ENCODE measurements at places on chromosomes 4 and X.

DNA sequence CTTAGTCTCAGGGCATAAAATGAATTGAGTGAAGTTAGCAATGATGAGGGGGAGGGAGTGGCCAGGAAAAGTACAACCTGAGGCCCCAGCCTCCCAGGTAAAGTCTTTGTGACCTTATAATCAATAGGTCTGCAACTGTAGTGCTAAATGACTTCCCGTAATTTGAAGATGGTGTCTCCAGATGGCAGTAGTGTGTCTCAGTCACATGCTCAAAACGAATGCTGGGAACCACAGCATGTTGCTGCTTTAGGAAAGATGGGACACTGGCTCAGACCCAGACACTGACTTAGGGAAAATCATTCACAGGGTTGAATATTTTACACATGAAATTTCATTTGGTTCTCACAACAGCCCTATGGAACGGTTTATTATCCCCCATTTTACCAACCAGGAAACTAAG, 10.3 kb downstream of the SRPX2 start:
- no peak for DNase-seq

DNA sequence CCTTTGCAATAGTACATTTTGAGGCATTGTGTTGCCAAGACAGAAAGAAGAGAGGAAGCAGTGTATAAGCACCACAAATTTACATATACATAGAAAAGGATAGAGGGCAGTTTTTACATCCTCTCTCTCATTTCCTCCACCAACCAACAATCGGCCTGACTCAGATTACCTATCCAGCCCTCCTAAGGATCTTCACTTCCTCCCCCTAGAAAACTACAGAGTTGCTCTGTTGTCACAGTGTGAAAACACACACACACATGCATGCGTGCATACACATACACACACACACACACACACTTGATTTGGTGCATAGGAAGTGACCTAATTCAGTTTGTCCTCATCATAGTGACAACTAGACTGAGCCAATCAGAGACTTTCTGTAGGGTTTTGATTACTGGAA, 98.8 kb upstream of the SPRY1 start:
- DNase-seq: no peak

DNA sequence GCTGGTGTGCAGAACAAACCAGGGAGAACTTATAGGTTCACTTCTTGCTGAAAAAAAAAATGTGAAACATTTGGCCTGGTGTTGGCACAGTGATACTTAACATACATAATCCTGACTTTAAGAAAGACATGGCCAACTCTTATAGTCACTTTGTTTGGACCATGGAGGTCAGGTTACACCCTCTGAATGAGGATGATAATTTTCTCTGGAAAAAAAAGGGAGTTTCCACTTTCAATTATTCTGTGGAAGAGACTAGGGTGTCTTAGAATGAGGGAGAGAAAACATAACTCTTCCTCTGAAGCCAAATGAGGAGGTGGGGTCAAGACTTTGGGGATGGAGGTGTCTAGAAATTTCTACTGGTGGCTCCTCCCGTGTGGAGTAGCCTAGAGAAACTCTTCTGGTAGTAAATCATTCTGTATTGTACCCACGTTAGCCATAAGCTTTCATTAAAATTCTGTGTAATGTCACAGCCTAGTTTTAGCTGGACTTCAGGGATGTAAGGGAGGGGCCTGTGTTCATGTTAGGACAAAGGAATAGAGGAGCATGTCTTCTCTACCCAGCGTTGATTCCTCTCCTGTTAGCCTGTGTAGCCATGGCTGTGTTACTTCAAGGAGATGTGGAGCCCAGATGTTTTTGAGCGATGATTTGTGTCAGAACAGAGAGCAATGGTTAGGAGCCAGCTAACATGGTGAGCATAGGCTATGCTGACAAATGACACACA, 328.3 kb downstream of the GPAT3 start:
- DNase-seq: no peak

DNA sequence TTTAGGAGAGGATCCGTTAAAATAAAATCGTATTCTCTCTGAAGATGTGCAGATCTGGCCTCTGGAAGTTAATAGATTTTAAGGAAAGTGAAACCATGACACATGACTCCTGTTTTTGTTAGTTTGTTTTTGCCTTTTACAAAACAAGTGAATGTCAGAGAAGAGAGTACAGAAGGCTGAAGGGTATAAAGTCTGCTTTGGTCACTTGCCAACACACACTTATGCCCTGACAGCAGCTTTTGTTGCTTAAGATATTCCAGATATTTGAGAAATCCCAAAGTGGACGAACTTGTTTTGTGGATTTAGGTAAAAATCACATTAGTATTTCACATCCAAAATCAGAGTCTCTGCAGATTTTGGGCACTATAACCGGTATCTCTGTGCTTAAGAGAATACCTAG, 192.4 kb upstream of the RASGEF1B start:
- no peak for DNase-seq

GRCh38 chr4:6298852-6299251, 29.2 kb downstream of the WFS1 start:
- DNase-seq: no peak

DNA sequence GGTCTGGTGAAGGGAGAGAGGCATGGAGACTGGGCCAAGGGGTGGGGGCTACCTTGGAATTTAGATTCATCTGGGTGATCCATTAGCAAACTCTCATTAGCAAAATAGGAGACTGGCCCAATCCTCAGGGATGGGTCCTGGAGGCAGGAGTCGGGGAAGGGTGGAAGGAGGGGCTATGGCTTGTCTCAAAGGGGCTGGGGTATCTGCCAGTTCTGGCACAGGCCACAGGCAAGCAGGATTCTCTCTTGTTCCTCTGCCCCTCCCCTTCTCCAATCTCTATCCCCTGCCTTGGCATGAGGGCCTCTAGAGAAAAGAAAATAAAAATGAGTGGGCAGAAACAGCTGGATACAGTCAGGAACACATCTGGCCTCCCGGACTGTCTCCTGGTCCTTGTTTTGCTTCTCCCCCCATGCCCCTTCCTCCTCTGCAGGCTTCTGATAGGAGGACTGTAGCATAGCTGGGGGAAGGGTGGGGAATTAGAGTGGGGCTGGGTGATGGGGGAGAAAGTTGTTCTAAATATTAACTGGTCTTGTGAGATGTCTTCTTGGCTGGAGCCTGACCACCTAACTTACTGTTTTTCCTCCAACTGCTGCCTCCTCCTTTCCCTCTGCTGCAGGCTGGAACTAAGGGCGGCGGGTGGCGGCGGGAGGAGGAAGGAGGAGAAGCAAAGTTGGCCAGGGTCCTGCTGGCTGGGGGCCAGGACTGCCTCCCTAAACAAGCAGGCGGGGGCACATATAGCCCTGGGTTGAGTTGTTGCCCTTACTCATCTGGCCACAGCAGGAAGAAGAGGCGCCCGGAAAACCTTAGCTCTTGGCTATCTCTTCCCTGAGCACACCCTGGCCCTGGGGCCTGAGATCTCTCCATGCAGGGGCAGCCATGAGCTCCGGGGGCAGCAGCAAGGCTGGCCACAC, 53.3 kb upstream of the LAS1L start:
- no peak for DNase-seq

- no peak for DNase-seq
These were observed 8.2 kb downstream of the FHIP1A start for GRCh38 chr4:151417164-151417571.

- no peak for DNase-seq
These were observed 721.0 kb upstream of the NDST4 start for GRCh38 chr4:115834441-115834840.

DNA sequence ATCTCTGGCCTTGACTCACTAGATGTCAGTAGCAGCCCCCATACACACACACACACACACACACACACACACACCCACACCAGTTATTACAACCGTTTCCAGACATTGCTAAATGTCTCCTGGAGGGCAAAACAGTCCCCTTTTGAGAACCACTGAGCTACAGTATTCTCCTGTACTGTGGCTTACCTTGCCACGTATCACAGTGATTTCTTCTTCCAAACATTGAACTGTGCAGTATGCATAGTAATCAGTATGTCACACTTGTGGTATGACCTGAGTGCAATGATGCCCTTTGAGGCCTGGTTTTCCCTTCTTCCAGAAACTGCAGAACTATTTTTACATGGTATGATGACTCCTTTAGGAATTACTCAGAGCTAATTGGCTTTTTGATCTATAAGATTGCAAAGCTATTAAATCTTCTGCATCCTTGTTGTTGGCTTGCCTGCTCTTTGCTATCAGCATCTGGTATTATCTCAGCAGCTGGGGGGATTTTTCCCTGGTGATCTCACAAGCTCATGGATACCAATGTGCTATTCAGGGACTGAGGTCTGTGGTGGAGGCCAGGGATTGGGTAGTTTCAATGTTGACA, 3.6 kb upstream of the THOC2 start:
- no peak for DNase-seq

DNA sequence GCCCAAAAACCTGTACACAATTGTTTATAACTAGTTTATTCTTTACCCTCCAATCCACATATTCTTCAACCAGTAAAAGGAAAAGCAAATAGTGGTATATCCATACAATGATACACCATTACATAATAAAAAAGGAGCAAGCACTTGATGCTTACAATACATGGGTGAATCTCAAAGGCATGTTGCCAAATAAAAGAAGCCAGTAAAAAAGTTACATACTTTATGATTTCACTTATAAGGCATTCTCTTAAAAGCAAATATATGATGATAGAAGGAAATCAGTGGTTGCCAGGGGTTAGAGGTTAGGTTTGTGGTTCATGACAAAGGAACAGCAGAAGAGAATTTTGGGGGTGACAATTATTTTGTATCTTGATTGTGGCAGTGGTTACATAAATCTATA, 896.1 kb upstream of the LCORL start:
- DNase-seq: no peak

- DNase-seq: no peak
These were observed 148.2 kb downstream of the COMMD8 start for GRCh38 chr4:47315346-47315745.

DNA sequence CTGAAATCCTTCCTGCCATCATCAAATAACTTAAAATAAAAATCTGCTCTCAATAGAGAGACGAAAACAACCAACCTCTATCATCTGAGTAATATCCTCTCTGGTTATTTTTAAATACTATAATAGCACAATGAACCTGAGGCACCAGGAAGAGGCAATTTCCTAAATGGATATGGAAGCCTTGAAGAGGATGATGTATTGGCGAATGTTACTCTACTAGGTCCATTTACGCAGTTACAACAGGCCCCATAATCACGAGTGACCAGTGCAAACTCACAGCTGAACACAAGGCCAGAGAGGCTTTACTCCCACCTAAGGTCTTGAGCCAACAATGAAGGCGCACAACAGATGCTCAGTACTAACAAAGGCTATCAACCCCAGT, 678.8 kb upstream of the NR3C2 start:
- no peak for DNase-seq

DNA sequence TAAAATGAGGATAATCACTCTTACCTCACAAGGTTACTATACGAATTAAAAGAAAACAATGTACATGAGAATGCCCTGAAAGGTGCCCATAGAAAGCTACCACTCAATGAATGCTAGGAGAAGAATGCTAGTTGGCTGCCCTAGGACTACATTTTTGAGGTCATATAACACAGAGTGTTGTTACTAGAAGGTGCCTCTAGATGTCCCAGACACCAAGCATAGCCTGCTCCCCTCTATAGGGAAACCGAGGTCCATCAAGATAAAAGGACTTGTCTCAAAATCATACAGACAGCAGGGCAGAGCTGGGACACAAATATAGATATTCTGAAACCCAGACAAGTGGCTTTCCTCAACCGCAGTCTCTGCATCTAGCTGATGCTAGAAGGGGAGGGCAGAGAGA, 147.0 kb upstream of the ARHGEF9 start:
- no peak for DNase-seq

DNA sequence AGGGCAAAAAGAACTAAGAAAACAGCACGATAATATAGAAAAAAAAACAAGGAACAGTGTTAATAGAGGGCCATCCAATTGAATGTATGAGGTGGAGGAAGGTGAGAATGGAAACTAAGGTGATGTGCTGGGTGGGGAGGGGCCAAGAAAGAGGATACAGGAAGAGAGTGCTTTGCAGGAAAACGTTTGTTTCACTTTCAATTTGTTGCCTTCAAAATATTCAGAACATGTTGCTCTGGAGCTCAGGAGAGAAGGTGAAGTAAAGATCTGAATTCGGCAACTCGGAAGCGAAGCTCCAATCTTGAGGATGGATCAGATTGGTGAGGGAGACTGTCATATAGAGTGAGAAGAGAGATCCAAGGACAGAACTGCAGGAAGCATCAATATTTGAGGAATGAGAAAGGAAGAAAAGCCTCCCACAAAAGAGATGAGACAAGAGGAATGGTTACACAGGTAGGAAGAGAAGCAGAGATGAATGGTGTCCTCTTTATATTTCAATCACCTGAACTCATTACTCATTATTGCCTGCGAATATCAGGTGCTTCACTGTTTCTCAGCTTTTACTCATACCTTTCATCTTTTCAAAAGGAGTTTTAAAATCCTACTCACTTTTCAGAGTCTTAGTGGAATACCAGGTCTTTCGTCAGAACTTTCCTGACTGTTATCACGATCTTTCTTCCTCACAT, 14.7 kb upstream of the SEC24D start:
- DNase-seq: no peak

- no peak for DNase-seq
These were observed 326.0 kb upstream of the F9 start for GRCh38 chrX:139204571-139204897.

DNA sequence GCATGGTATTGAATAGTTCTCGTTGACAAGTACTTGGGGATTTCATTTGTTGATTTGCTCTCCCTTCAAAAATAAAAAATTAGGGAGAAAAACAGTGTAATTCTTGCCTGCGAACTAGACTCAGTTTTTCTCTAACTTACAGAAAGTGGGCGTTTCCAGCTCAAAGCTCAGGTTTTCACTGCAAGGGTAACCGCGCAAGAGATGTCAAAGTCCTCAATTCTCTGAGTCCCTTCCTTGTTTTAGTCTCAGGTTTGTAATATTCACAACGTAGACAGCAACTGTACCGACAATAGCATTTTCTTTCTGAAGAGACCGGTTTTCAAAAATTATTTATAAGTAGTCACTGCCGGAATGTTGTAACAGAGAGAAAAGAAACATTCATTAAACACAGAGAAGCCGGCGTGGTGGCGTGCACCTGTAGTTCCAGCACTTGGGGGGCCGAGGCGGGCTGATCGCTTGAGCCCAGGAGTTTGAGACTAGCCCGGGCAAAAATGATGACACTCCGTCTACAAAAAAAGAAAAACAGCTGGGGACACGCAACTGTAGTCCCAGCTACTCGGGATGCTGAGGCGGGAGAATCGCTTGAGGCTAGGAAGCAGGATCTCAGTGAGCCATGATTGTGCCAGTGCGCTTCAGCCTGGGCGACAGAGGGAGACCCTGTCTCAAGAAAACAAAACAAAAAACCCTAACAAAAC, 774 bp downstream of the ZCCHC4 start:
- no peak for DNase-seq

GRCh38 chrX:73825569-73825968, 262.6 kb downstream of the CHIC1 start:
- DNase-seq: no peak

Data from Panc1 (cell line).